ENCODE measurements at places on chromosomes 3 and 15.

GRCh38 chr3:39960515-39961191, 151.2 kb downstream of the MYRIP start:
- DNase-seq, result no peak

DNA sequence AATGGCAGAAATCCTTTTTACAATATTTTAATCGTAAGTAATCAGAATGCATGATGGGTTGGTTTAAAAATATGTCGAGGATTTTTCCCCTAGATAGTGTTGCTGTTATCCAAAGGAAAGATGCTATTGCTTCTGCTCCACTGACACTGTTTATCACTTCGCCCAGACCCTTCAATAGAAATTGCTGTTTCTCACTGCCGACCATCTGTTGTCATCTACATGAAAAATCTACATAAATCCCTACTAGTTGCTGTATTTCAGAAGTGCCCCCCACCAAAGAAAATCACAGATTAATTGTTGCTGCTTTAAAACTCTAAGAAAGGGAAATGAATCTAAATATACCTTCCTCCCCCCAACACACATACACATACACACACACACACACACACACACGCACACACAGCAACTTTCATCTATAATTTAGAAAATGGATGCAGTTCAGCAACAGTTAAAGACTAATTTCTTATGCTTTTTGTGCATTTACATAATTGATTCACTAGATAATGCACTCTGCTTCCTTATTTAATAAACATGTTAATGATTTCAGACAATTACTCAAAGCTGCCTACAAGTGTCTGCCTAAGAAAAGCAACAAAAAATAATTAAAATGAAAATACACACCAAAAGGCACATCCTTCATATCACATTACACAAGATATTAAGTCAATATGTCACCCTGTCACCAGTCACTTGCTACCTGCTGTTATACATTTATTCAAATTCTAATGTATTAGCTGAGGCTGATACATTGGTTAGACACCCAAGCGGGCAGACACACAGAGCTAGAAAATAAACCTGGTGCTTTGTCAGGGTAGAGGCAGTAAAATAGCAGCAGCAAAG, 82.8 kb downstream of the RORA start:
- DNase-seq, result no peak

DNA sequence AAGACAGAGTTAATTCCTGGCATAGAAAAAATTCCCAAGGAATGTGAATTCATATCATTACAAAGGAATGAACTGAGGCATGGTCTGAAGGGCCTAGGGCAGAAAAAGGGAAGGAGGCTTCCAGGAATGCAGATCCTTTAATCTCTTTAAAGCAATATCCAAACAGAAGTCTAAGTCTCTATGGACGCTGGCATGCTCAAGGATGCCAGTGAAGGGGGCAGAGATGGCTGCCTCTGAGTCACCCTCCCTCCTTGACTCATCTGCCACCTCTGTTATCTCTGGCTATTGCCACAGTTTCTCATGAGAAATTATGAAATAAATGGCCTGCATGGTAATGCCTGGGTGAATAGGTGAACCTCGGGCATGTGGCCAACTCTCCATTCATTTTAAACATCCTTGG, 96.3 kb upstream of the BCL6 start:
- DNase-seq, result peak; percentile 27

GRCh38 chr15:41263891-41264351, 32.9 kb downstream of the CHP1 start:
- DNase-seq, result no peak

DNA sequence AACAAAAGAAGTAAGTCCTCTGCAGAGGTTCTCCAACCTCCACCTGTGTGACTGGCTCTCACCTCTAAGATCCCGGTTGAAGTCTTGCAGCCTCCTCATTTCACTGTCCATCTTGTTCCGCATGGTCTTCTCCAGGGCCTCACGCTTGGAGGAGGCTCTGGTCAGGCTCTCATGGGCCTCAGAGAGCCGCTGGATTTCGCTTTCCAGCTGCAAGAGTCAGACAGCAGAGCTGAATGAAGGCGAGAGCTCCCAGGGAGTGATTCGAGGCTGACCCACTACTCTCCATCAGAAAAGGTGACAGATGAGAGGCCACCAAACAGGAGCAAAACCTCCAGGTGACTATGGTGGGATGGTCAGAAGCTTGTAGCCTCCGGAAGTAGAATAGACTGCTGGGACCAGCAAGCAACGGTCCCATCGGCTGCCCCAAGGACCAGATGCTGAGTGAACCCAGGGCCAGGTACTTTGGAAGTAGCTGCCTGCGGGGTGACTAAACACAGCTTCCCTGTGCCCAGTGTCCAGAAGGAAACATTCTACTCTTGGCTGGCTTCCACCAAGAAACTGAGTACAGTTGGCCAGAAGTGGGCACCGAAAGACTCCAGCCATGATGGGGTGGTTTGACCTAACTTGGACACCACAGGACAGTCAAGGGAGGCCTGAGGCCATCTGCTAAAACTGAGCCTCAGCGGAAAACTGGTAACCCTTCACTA, 7.9 kb downstream of the AMOTL2 start:
- no peak for DNase-seq

- DNase-seq, result peak; percentile 55
Observed at GRCh38 chr15:42577514-42578031, 2.2 kb downstream of the STARD9 start.

GRCh38 chr15:46080016-46080415, 445.2 kb downstream of the SQOR start:
- DNase-seq, result no peak

DNA sequence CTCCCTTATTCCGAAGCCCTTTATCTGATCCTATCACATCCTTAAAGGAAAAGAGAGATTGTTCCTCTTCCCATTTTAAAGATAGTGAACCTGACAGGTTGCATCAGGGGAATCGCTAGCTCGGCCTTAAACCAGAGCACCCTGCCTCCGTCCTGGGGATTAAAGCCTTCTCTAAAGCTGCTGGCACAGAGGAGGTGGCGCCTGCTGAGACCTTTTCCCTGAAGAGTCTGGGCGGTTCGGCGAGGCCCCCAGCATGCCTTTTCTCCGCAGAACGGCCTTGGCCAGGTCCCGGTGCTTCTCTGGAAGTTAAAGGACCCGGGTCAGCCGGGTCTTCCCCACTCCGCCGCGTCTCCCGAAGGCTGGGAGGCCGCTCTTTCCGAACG, 593 bp downstream of the FAM219B start:
- no peak for DNase-seq

- DNase-seq, result no peak
Observed at GRCh38 chr15:29815000-29815710, 7.1 kb downstream of the TJP1 start.

DNA sequence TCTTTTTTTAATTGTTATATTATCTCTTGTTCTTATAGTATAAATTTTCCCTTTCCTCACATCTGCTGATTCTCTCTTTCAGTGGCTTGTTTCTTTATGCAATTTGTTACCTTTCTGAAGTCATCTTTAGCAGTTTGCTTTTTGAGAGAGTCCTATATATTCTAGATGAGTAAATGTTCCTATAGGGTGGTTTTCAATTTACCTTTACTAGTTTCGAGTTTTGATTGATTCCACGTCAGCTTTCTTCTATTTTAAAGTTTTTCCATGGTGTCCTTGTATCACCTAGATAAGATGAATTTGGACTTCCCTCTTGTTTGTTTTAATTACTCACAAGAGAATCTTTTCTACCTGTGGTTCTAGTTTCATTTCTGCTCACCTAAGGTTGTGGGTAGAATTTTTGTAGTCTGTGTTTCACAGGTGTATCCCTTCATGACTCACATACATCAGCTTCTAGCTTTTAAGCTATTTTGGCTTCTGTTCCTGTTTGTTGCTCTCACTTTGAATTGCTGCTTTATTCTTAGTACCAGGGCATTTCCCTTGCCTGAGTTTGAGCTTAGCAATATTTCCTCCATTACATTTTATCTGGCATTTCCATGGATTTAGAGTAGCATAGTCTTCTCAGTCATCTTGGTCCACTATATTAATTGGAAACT, 6.4 kb downstream of the TEX9 start:
- DNase-seq, result no peak

GRCh38 chr15:57284535-57284934, 91.8 kb upstream of the CGNL1 start:
- DNase-seq, result no peak

- no peak for DNase-seq
Observed at GRCh38 chr15:98649472-98650416, 1.4 kb downstream of the IGF1R start.

DNA sequence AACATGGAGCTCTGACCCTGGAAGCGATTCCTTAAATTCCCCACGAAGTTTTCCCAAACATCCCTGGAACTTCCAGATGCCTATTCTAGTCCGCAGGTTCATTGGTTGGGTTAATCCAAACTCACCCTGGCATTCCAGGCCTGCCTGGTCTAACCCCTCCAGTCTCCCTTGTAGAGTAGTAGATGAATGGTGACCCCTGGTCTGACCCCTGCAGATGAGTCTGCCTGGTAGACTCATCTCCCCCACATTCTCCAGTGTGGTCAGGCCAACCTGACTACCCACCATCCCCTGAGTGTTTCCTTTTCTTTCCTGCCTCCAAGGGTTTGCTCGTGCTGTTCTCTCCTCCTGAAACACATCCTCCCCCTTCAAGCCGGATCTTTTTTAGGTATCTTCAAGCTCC, 10.8 kb upstream of the HRH1 start:
- no peak for DNase-seq

- no peak for DNase-seq
Observed at GRCh38 chr3:100265016-100265415, 4.2 kb downstream of the TBC1D23 start.

DNA sequence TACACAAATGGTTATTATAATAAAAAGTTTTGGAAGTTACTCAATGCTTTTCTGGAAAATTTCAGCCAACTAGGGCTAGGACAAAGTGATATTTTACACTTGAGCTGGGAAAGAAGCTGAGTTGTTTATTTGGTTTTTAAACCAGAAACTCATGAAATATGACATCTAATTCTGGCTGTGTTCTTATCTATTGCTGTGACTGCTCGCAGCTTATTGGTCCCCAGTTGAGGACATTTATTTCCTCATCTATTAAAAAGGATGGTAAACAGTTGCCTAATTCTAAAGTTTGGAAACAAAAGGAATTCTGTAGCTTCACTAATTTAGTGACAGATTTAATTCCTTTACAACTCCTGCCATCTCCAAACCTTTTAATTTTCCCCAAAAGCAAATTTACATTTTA, 487.6 kb upstream of the IL12A start:
- no peak for DNase-seq

- DNase-seq, result no peak
Observed at GRCh38 chr3:29410220-29410619, 129.3 kb downstream of the RBMS3 start.

DNA sequence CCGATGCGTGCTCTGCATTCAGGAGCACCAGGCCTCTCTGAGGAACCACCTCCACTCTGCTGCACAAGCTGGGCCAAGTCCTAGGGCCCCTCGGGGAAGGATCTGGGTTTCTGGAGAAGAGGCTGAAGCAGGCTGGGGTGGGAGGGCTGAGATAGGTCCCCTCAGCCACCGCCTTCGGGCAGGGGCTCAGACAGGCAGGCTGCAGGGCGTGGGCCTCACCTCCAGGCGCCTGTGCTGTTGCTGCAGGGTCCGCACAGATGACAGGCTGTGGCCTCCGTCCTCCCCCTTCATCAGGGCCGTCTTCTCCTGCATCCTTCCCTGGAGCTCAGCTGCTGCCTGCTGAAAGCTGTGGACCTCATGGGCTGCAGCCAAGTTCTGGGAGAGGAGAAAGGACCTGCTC, 15.2 kb downstream of the PLA2G4B start:
- no peak for DNase-seq

DNA sequence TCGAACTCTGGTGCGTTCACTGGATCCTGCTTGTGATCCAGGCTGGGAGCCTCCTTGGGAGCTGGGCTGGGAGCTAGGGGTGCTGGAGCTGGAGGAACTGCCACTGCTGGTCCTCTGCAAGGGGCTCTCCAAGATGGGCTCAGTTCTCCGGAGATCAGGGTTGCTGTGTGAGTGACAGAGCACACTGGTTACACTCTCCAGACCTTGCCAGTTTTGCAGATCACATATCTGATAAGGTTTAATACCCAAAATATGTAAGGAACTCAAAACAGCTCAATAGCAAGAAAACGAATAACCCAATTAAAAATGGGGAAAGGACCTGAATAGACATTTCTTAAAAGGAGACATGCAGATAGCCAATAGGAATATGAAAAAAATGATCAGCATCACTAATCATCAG, 84.2 kb upstream of the SLC2A2 start:
- DNase-seq, result no peak

GRCh38 chr3:78258798-78259197, 1218.9 kb downstream of the ROBO2 start:
- DNase-seq, result peak; percentile 89

DNA sequence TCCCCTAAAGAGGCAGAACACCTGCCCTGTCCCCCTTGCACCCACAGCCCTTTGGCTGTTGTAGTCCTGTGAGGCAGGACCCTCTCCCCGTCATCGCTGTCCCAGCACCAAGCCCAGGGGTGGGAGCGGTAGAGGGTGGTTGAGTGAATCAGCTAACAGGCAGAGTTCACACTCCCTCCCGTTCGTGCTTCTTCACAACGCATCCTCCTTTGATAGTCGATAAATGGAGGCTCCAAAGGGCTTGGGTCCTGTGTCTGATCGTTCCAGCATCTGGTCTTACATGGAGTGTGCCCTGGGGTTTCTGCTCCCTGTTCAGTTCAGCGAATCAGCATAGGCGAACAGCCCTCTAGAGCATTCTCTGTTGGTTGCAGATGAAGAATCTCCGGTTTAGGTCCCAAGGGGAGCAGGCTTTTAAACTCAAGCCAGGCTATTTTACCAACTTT, 820 bp upstream of the HMCES start:
- no peak for DNase-seq

GRCh38 chr3:173650596-173650995, 253.1 kb downstream of the NLGN1 start:
- no peak for DNase-seq

DNA sequence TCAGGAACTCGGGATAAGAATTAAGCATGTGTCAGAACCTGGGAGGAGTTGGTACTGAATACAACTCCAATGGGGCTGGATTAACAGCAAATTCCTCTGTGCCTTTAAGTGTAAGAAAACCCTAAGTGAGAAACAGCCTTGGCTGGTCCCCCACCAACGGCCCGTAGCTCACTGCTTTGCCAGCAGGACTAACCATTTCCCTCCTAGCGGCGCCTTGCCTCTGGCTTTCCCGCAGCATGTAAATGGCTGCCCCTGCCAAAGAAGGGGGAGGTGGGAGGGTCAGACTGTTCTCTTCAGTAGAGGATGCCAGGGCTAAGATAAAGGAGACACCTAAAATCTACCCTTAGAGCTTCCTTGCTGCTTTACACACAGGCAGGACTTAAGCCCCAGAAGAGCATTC, 51.0 kb upstream of the SH3GL3 start:
- no peak for DNase-seq

DNA sequence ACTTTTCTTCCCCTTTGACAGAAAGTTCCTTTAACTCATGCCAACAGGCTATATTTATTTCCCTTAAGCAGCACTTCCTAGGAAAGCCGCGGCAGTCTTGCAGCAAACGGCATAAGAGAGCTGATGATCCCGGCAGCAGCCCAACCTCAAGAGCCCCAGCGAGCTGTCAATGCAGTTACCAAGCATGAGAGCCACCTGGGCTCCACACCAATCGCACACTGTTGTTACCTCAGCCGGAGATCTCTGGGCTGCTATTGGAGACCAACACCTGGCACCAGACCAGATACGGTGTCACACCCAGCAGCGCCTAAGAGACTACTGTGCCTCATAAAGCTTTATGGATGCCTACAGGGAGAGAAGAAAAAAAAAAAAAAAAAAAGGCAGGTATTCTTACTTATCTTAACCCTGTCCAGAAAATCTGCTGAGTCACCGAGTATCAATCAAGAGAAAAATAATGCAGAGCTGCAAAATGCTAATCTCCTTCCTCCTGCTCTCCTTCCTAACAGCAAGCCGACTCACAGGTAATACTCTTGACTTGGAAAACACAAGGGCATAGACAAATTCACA, 11.7 kb downstream of the ABCC5 start:
- no peak for DNase-seq

- no peak for DNase-seq
Observed at GRCh38 chr3:157498371-157498770, 4.8 kb downstream of the VEPH1 start.

Data from AG09309 (cell line).